Activated T-helper 17 cell treated with anti-CD3 and anti-CD28 coated beads, Interleukin-2, amount 50 U/mL, for 72 hours (primary cell): ENCODE measurements at places on chromosomes 2 and 18. TPM values are rescaled to one million over a fixed set of nuclear protein-coding genes. Genes with fewer than 3 reads are reported as not detected.

GRCh38 chr2:15059870-15060512, 427.5 kb downstream of the LRATD1 start:
- no peak for ATAC-seq

The TCF7L1 gene
- total RNA-seq, result not detected

The MAB21L4 gene
- total RNA-seq, result not detected

DNA sequence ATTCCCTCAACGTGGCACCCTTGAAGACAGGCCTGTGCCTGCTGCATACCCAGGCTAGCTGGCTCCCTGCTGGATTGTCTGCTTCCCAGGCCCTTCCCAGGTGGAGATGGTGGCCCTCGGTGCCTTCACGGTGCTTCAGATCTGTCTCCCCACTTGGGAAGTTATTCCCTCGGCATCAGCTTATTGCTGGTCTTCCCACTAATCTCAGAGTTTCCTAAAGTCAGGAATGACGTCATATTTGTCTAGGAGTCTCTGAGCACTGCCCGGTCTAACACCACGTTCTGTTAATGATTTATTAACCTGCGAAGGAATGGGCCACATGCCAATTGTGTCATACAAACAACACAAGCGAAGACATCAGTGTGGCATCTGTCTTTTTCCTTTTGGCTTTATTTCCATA, 269.8 kb upstream of the ID2 start:
- ATAC-seq, result no peak

DNA sequence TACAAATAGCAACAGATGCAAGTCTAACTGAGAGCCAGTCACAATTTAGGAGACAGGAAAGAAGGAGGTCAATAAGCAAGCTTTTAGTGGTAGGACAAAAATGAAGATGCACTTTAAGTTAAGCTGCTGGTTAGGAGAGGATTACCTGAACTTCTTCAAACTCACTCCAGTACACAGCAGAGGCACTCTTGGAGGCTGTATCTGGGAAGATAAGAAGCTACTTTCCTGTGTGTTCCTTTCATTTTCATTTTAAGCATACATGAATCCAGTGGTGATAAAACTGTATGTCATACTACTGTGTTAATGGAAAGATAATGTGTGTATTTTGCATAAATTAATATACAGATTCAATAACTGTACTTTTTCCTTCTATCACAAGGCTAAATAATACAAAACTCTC, 49.6 kb downstream of the HYCC2 start:
- no peak for ATAC-seq

DNA sequence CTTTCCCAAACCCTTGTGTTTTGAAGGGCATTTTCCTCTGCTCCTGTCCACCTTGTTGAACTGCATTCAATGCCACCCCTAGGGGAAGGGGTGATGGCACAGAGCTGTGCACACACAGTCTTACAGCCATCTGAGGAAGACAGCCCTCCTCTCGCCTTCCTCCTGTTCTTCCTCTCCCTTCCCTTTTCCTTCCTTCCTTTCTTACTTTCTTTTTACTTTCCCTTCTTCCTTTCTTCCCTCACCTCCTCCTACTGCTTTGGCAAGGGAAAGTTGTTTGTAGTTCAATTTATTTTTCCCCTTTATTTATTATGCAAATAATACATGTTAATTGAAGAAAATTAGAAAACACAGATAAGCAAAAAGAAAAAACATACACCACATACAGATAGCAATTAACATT, 99.4 kb downstream of the CDH20 start:
- ATAC-seq, result no peak

GRCh38 chr18:53686965-53687364, 537.5 kb downstream of the MBD2 start:
- ATAC-seq, result no peak

The REG3A gene
- not detected for total RNA-seq

- no peak for ATAC-seq
Measured at GRCh38 chr2:42094114-42094513, 46.3 kb downstream of the PKDCC start.

The IL1F10 gene
- total RNA-seq, result not detected

GRCh38 chr2:240631548-240632305, 6.4 kb downstream of the GPR35 start:
- no peak for ATAC-seq

The GPAT2 gene
- 28.2 TPM for total RNA-seq

DNA sequence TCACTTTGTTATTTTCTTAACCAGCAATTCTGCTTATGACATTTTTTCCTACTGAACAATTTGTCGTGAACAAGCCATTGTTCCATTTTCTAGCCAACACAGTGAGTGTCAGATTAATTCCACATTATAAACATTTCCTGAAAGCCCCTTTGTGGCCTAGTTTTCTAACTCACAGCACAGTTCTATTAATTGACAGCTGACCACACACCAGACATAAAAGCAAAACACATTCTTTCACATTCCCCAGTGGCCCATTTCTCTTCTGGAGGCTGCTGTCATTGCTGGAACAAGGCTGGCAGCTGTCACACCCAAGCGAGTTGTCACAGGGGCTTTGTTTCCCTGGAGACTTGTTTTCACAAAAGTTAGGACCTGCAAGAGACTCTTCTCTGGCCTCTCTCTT, 50.7 kb downstream of the RNF152 start:
- ATAC-seq, result no peak

The VAMP8 gene
- 124 TPM for total RNA-seq

DNA sequence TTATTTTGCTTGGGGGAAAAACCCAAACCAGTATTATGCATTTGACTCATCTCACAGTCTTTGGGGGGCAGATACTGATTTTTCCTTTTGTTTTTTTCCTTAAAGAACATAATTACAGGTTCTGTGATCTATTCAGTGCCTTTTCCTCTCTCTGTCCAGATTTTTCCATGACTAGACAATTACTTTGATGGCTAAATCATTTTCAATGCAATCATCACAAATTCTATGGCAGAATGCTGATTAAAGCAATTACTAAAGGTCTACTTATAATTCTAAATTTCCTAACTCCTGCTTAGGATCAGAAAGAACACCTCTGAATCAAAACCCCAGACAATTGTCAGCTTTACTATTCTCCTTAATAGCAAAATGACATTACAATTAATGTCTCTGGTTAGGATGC, 38.8 kb downstream of the POLR1A start:
- ATAC-seq, result no peak

DNA sequence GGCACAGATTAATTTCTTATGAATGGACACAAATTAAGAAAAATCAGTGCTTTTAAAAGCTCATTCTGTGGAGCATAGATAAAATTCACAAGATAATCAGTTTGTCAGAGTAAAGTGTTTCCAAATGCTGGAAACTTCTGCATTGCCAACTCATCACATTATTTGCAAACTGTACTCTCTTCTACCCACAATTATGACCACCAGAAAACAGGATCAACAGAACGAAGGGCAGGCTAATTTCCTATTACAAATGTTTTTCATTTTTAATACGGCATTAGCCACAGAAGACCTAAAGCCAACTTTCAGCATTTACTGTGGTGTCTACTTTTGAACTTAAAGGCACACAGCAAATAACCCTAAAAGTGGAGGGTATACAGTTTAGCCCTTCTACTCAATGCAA, 6.0 kb downstream of the IRS1 start:
- no peak for ATAC-seq

DNA sequence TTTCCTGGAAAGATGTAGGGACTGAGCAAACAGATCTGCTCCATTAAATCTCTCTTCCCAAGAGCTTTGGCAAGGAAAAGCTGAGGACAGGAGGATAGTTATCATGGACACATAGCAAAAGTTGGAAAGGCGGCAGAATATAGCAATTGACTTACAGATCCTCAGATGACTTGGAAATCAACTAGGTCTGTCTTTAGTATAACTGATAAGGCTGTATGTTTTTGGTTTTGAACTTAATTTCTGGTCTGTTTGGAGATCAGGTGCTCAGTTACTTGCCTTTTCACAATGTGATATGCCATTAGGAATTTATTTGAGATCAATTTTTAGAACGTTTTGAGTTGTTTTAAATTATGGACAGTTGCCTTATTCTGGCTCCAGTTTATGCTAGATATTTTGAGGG, 8.0 kb downstream of the RSAD2 start:
- ATAC-seq, result no peak

GRCh38 chr2:54673501-54673998, 49.9 kb upstream of the EML6 start:
- ATAC-seq, result peak; percentile 90

- no peak for ATAC-seq
Measured at GRCh38 chr2:119647440-119648169, 31.4 kb upstream of the TMEM177 start.

- no peak for ATAC-seq
Measured at GRCh38 chr2:45014016-45014702, 4.9 kb upstream of the SIX2 start.

DNA sequence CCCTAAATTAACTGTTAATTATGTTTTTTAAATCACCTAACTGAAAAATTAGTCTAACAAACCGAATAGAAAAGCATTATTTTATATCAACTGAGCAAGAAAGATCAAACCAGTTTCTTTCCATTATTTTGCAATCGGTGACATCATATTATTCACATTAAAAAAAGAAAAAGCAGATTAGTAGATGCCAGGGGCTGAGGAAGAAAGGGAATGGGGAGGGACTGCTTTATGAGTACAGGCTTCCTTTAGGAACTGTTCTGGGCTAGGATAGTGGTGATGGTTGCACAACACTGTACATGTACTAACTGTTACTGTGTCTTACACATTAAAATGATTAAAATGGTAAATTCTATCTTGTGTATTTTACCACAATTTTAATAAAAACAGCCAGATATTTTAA, 59.3 kb downstream of the COBLL1 start:
- no peak for ATAC-seq

DNA sequence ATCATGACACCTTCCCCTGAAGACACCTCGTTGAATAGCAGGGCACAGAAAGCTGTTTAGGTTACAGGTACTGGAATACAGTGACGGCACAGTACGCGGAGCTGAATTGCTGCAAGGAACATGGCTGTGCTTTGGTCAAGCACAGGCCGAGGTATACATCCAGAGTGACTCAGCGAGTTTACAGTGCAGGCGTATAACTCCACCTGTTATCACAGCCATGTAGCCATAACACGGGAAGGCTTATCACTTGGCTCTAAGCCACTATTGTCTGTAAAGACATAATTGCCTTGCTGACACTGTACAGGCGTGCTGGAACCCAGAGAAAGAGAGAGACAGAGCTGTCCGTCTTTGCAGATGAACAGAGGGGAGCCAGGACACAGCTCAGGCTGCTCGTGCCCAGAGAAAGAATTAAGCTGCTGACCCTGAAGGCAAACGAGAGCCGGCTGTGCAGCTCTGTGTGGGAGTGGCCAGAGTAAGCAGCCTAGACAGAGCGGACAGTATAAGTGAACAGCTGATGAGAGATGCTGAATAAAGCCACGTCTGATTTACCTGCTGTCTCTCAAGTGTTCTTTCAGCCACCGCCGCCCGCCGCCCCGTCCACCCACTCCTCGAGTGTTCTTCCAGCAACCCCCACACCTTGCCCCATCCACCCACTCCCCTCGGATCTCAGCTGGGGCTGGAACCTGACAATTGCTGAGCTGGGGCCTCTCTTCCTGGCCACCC, 87.3 kb upstream of the PPP1CB start:
- ATAC-seq, result no peak

DNA sequence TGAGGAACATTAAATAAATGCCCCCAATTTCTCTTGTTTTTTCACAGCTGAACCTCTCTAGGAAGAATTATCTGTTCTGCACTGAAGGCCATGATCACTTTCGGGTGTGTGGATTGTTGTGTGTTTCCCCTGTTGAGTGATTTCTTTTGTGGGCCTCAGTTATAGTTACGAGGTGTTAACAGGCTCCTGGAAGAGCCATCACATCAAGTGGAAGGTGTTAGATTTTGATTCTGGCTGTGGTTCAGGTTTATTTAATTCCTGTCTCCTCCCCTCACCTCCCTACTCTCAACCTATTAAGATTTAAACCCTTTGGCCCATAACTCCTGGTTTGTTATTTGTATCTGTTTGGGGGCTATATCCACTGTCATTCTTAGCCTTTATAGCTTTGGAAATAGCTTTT, 182.8 kb downstream of the AGPS start:
- no peak for ATAC-seq

The ANO7 gene
- total RNA-seq, result 1.6 TPM

DNA sequence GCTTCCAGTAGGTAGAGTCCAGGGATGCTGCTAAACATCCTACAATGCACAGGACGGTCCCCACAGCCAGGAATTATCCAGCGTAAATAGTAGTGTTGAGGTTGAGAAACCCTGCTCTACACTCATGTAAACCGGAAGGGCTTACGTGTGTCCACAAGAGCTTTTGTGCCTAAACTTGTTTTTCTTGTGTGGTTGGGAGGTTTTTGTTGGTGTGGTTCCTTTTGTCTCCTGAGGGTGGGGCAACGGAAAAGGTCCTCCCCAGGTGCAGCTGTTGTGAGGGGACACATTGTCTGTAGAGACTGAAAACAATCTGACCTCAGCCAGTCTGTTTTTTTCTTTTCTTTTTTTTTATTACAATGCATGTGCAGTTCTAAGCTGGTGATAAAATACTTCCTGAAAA, 72.7 kb upstream of the MGAT5 start:
- ATAC-seq, result peak; percentile 84

DNA sequence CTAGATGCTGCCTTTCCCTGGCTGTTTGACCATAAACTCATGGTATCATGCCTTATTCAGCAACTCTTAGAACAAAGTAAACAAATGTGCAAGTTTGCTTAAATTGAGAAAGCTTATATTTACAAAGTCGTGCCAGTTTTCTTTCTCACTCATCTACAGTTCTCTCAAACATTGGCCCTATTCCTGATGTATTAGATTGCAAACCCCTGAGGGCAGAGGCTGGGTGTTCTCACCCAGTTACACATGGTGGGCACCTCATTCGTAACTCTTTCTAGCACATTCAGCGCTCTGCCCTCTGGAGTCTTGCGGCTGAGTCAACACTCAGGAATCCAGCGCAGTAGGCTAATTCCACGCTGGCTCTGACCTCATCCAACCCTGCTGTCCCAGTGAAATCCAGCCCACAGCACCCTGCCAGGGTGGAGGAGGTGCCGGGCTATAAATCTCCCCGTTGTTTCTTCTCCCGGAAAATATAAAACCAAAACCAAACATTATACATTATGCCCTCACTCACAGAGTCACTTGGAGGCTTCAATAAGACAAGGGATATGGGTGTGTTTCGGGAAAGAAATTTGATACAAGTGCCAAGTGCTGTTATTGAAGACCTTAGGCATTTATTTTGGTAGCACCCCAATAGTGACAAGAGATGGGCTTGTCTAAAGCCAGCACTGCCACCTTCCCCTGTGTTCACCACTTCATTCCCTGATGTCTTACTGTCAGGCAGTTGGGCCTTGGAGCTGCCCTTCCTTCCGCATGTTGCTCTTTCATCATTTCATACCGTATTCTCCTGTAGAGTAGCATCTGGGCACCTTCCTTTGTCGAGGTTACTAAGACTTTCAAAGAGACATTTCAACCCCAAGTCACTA, 287.4 kb downstream of the PRKCE start:
- no peak for ATAC-seq

DNA sequence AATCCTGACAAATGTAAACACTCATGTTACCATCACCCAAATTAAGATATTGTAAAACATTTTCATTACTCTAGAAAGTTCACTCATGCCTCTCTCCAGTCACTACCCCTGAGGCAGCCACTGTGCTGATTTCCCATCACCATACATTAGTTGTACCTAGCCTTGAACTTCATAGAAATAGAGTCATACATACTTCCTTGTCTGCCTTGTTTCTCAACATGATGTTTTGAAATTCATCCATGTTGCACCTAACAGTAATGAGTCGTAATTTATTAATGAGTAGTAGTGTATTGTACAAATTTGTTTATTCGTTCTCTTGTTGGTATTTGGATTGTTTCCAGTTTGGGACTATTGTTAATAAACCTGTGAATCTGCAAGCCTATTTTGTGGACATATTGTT, 49.0 kb upstream of the TWSG1 start:
- ATAC-seq, result no peak

The ECEL1 gene
- total RNA-seq, result not detected

The SLC35F6 gene
- total RNA-seq, result 15.0 TPM

GRCh38 chr18:45221363-45221762, 393.9 kb upstream of the SLC14A2 start:
- ATAC-seq, result peak; percentile 56

The MC5R gene
- not detected for total RNA-seq
